ENCODE measurements at places on chromosomes 11 and 22. TPM values are rescaled to one million over a fixed set of nuclear protein-coding genes. Genes with fewer than 3 reads are reported as not detected.
A peak's percentile ranks its signal among the peaks of the same experiment; 100 is the strongest.

Gene ANGPTL5
- 1.2 TPM for total RNA-seq

Gene RHOD
- total RNA-seq = 27.5 TPM

Gene KRTAP5-7
- 0.59 TPM for total RNA-seq

Gene DSCAML1
- total RNA-seq = not detected

Gene MFNG
- total RNA-seq = 0.72 TPM

Gene ANO5
- total RNA-seq = 0.59 TPM

DNA sequence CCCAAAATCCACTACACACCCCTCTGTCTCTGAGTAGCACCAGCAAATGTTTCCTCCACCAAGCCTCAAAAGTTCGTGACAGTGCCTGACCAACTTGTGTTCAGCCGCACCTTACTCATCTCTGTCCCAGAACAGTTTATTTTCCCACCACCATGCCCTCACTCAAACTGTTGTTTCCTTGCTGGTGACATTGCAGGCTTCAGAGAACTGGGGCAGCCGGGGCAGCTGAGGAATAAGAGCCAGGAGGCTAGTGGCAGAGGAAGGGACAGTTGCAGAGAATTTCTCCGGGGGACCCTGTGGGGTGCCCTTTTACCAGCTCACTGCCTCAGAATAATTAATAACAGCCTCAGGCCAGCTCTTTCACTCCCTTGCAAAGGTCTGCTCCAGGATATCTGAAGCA, 709 bp upstream of the KCNE3 start:
- H3K4me3 ChIP-seq = no peak overlapping the region
- peaks cover 17% of the 10 kb centered on the region for H3K27me3 ChIP-seq
- no peaks in the 10 kb centered on the region for H3K4me1 ChIP-seq
- H3K36me3 ChIP-seq = no peaks in the 10 kb centered on the region
- no peak for DNase-seq

GRCh38 chr11:58152781-58153180, 27.5 kb upstream of the OR9I1 start:
- no peaks in the 10 kb centered on the region for H3K4me1 ChIP-seq
- no peaks in the 10 kb centered on the region for H3K36me3 ChIP-seq
- no peak overlapping the region for H3K4me3 ChIP-seq
- DNase-seq = no peak

DNA sequence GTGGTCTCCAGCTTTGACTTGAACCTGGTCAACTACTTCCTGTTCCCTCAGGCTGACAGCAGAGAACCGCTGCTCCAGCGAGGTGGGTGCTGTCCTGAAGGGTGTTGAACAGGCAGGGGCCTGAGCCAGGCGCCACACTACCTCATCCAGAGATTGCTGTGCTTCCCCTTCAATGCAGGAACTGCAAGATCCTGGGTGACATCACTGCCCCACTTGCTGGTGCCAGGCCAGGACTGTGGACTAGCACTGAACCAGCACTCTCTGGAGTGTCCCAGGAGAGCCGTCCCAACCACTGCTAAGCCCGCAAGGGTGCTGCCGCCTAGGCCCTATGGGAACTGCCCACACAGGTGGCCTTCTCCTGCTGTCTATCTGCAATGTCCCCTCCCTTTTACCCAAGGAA, 51.7 kb downstream of the GAB4 start:
- no peak overlapping the region for H3K27ac ChIP-seq
- H3K36me3 ChIP-seq = no peaks in the 10 kb centered on the region
- H3K4me3 ChIP-seq = no peak overlapping the region
- no peaks in the 10 kb centered on the region for H3K27me3 ChIP-seq
- DNase-seq = peak; percentile 11
- no peaks in the 10 kb centered on the region for H3K4me1 ChIP-seq

- no peaks in the 10 kb centered on the region for H3K27me3 ChIP-seq
- no peaks in the 10 kb centered on the region for H3K36me3 ChIP-seq
- peak; percentile 29 for DNase-seq
- H3K27ac ChIP-seq = no peak overlapping the region
- H3K4me1 ChIP-seq = no peaks in the 10 kb centered on the region
- no peak overlapping the region for H3K4me3 ChIP-seq
These were observed 30.9 kb downstream of the OSBPL5 start for GRCh38 chr11:3134218-3134621.

- DNase-seq = no peak
- peaks cover 14% of the 10 kb centered on the region for H3K4me1 ChIP-seq
- H3K4me3 ChIP-seq = no peak overlapping the region
- H3K27me3 ChIP-seq = peaks cover 37% of the 10 kb centered on the region
These were observed 81.9 kb upstream of the RCN1 start for GRCh38 chr11:32008880-32009551.

GRCh38 chr22:43200031-43200430, 13.1 kb upstream of the TTLL12 start:
- DNase-seq = no peak
- H3K27me3 ChIP-seq = peaks cover 17% of the 10 kb centered on the region
- H3K4me3 ChIP-seq = no peak overlapping the region
- H3K27ac ChIP-seq = no peak overlapping the region
- H3K36me3 ChIP-seq = no peaks in the 10 kb centered on the region
- H3K4me1 ChIP-seq = no peaks in the 10 kb centered on the region

GRCh38 chr11:44112091-44112821, 16.8 kb downstream of the EXT2 start:
- no peak overlapping the region for H3K4me3 ChIP-seq
- no peak overlapping the region for H3K27ac ChIP-seq
- H3K36me3 ChIP-seq = peaks cover 49% of the 10 kb centered on the region
- no peak for DNase-seq
- H3K4me1 ChIP-seq = peaks cover 7% of the 10 kb centered on the region

DNA sequence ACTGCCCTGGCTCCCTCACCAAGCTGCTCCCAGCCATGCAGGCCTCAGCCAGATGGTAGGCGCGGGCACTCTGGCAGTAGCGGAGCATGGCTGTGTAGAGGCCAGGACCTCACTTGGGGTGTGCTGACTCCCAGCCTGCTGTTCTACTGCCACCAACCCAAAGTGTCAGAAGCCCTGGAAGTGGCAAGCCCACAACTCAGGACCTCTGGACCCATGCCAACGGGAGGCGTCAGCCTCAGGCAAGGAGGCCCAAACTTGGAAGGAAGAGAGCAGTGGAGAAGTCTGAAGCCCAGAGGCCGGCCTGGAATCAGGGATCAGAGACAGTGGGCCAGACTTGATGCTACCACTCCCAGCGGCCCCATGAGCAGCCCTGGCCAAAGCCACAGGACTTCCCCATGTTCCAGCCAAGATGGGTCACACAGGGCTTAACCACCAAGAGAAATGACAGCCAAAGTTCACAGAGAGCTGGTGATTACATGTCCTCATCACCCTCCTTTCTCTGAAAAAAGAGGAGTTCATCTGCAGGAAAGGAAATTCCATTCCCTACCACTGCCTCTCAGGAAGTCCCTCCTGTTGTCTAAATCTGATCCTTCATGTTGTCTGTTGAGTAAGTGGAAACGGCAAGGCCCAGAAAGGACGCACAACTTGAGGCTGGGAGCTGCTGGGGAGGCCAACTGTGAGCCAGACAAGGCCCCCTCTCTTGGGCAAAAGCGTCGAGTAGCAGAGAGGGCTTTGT, 4.4 kb downstream of the ARRB1 start:
- peak; percentile 93 for DNase-seq
- H3K4me1 ChIP-seq = peaks cover 36% of the 10 kb centered on the region
- H3K27me3 ChIP-seq = no peaks in the 10 kb centered on the region
- peak overlapping the region; percentile 47 for H3K27ac ChIP-seq
- no peak overlapping the region for H3K4me3 ChIP-seq

DNA sequence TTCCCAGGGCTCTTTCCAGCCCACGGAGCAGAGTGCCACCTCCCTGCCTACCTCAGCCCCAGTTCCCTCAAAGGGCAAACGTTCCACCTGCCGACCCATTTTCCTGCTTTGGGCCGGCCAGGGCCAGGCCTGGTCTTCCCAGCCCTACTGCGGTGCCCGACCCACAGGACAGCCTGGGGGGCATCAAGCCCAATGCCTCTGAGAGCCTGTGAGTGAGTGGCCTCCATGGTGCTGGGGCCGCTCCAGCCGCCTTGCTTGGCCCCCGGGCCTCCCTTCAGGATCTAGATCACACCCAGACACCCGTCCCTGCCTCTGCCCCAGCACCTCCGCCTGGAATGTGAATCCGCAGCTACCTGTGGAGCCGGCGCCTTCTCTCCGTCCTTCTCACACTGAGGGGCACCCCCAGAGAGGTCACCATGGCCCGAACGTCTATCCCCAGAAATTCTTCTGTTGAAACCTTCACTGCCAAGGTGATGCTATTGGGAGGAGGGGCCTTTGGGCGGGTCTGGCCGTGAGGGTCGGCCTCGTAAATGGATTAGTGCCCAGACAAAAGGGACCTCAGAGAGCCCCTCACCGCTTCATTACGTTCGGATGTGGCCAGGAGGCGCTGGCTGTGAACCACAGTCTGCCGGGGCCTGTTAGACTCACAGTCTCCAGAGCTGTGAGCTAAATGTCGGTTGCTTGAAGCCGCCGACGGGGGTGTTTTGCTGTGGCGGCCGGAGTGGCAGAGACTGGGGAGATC, 36.2 kb upstream of the BRSK2 start:
- no peak overlapping the region for H3K27ac ChIP-seq
- no peak for DNase-seq
- H3K27me3 ChIP-seq = peaks cover 13% of the 10 kb centered on the region
- no peak overlapping the region for H3K4me3 ChIP-seq
- H3K36me3 ChIP-seq = no peaks in the 10 kb centered on the region

DNA sequence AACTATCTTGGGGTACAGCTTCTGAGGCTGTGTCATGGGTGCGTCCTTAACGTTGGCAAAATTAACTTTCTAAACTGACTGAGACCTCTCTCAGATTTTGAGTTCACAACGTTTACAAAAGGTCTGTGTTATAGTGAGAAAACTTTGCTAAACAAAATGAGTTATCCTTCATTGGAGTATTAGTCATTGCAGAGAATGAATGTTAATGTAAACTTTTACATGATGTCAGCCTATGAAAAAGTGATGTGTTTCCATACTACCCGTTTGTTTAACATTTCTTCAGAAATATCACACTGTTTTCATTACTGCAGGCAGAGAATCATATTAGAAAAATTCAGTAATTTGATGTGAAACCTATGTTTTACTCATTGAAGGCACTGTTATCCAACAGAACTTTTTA, 32.1 kb downstream of the HSD17B12 start:
- no peaks in the 10 kb centered on the region for H3K4me1 ChIP-seq
- H3K36me3 ChIP-seq = no peaks in the 10 kb centered on the region
- no peak overlapping the region for H3K27ac ChIP-seq
- H3K4me3 ChIP-seq = no peak overlapping the region
- no peak for DNase-seq
- H3K27me3 ChIP-seq = no peaks in the 10 kb centered on the region

- no peaks in the 10 kb centered on the region for H3K36me3 ChIP-seq
- H3K27me3 ChIP-seq = no peaks in the 10 kb centered on the region
- H3K4me3 ChIP-seq = no peak overlapping the region
- DNase-seq = no peak
- H3K4me1 ChIP-seq = no peaks in the 10 kb centered on the region
These were observed 44.9 kb downstream of the OR4C46 start for GRCh38 chr11:54558919-54559318.

DNA sequence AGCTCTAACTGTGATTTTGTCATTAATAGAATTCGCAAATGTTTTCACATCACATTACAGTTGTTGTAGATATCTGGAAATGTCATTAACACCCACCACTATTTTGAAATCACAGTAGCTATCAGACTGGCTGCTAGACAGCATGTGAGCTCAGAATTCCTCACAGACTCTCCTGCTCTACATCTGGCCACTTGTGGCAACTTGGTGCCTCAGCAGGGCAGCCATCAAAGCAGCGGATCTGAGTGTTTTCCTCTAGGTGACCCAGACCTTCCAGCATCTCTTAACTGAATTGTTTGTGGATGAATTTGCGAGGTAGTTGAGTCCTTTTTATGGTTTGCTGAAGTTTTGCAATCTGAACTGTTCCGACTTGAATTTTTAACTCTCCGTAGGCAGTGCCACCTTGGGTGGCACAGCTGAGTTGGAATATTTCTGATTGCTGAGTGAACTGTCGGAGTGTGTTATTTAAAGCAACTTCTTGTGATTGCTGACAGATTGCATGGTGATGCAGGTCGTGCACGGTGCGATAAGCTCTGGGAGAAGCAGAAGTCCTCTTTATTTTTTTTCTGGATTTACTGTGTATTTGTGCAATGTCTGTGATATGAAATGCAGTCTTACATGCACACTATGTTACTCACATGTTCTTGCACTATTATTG, 114.0 kb upstream of the PLET1 start:
- no peaks in the 10 kb centered on the region for H3K4me1 ChIP-seq
- H3K27ac ChIP-seq = no peak overlapping the region
- no peaks in the 10 kb centered on the region for H3K36me3 ChIP-seq
- no peak overlapping the region for H3K4me3 ChIP-seq
- H3K27me3 ChIP-seq = no peaks in the 10 kb centered on the region

GRCh38 chr11:67372993-67373647, at the start of gene CLCF1:
Gene CLCF1 (minus strand): TSS chr11:67373598. CDS start chr11:67373539, 59 bp downstream.
- peak within 1 kb of the TSS; percentile 98 for H3K27ac ChIP-seq
- H3K27me3 ChIP-seq = no peaks in the 10 kb centered on the region
- peak; percentile 97 for DNase-seq
- H3K36me3 ChIP-seq = no peaks in the 10 kb centered on the region

- no peak for DNase-seq
- H3K36me3 ChIP-seq = no peaks in the 10 kb centered on the region
- no peaks in the 10 kb centered on the region for H3K4me1 ChIP-seq
- no peak overlapping the region for H3K27ac ChIP-seq
These were observed 24.6 kb upstream of the TMEM218 start for GRCh38 chr11:125136001-125136400.

DNA sequence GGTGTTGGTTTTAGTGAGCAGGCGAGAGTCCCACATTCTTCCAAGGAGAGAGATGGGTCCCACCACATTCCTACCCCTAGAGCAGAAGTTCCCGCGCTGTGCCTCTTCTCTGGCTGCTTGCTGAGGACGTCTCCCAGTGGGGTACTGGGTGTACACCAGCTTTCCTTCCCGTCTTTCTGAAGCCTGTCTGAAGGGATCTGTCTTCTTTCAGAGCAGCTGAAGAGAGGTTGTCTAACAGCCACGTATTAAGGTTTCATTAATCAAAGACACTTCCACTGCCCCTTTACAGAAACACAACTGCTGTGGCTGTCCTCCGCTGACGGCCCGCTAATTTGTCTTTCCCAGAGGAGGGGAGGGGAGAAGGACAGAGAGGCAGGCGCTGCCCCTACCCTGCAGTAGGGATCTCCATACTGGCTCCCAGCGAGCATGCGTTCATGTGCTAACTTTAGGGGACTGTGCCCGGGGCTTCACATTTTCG, 56.0 kb downstream of the ZBTB16 start:
- H3K27ac ChIP-seq = no peak overlapping the region
- no peaks in the 10 kb centered on the region for H3K4me1 ChIP-seq
- no peak overlapping the region for H3K4me3 ChIP-seq
- peaks cover 52% of the 10 kb centered on the region for H3K27me3 ChIP-seq
- DNase-seq = no peak
- H3K36me3 ChIP-seq = no peaks in the 10 kb centered on the region

- H3K4me1 ChIP-seq = no peaks in the 10 kb centered on the region
- no peak overlapping the region for H3K4me3 ChIP-seq
- peak; percentile 62 for DNase-seq
- no peaks in the 10 kb centered on the region for H3K36me3 ChIP-seq
- no peaks in the 10 kb centered on the region for H3K27me3 ChIP-seq
These were observed 102.9 kb downstream of the MTNR1B start for GRCh38 chr11:93072229-93072914.
